Fibroblast of lung (primary cell): ENCODE measurements at places on chromosomes 11 and 22.

GRCh38 chr11:110242188-110242587 lies 54.2 kb downstream of the RDX start:
- DNase-seq = no peak

- DNase-seq = no peak
Measured at GRCh38 chr11:88266919-88267318, 70.6 kb downstream of the CTSC start.

- DNase-seq = no peak
Measured at GRCh38 chr11:76673176-76674142, 2.9 kb upstream of the LRRC32 start.

- DNase-seq = peak; percentile 15
Measured at GRCh38 chr22:32700191-32700882, 101.2 kb upstream of the TIMP3 start.

DNA sequence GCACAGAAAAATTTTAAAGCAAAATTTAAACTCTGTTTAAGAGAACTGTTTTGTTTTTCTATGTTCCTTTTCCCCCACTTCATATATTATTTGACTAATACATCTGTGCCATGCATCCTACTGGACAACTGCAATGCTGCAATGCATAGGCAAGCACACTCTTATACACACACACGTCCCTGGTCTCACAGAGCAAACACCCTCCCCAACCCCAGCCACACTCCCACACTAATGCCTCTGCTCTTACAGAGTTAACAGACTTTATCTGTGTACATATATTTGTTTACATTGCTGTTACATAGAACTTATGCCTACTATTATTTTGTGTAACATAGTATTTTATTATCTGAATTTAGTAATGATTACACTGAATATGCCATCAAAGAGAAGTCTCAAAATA lies 25.5 kb upstream of the CTSC start:
- DNase-seq = no peak

- no peak for DNase-seq
Measured at GRCh38 chr11:116832350-116833290, 2.9 kb downstream of the APOC3 start.
